ENCODE measurements at places on chromosomes 5 and 9.

DNA sequence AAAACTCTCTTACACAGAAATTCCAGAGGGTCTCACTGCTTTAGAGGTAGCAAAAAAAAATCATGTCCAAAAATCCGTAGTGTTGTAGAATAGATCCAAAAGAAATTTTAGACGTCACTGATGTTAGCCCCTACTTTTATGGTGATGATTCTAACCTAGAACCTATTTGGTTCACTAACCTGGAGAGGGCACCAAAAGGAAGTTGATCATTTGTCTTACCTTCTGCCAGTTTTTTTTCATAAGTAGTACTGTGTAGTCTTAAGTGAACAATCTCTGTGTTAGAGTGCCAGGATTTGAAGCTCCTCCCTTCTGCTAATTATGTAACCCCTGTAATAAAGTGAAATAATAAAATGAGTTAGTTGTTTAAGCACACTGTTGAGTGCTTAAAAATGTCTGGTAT is 215.2 kb downstream of the SMARCA2 start:
- no peaks in the 10 kb centered on the region for H3K36me3 ChIP-seq
- H3K4me1 ChIP-seq, result peaks cover 6% of the 10 kb centered on the region
- H3K27me3 ChIP-seq, result no peaks in the 10 kb centered on the region
- H3K27ac ChIP-seq, result no peak overlapping the region

DNA sequence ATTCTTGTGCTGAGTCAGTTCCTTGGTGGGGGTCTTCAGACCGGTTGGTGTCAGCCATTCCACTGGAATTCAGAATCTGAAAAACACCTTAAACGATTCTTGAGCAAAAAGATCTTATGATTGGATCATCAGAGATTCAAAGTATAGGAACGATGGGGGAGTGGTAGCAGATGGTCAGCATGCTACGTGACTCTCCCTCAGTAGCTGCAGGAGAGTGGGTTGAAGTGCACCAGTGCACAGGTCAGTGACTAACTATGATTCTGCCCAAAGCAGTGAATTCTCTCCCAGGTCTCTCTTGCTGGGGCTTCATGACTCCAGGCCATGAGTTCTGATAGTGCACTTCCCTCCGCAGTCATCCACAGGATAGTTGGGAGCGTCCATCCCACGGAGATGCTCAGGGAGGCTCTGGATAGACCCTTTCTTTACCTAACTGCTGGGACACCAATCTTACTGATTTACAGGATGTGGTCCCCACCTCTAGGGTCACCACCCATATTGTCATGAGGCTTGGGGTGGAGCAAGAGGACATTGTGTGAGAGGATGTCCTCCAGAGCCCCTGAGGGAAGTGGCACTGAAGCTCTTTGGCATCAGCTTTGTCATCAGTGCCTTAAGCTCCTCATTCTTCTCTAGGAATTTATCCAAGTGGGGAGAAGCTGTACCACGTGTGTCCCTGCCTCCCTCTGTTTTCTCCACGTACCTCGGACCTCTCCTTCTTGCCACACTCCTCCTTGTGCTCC is 62.0 kb downstream of the RASGRF2 start:
- H3K4me3 ChIP-seq, result no peak overlapping the region
- no peaks in the 10 kb centered on the region for H3K27me3 ChIP-seq
- no peak overlapping the region for H3K27ac ChIP-seq
- H3K4me1 ChIP-seq, result no peaks in the 10 kb centered on the region
- H3K36me3 ChIP-seq, result no peaks in the 10 kb centered on the region
- DNase-seq, result no peak

- no peaks in the 10 kb centered on the region for H3K27me3 ChIP-seq
- no peak overlapping the region for H3K27ac ChIP-seq
- H3K36me3 ChIP-seq, result no peaks in the 10 kb centered on the region
- no peaks in the 10 kb centered on the region for H3K4me1 ChIP-seq
Observed at GRCh38 chr9:9122230-9122875, 1322.8 kb upstream of the DMAC1 start.

GRCh38 chr5:52150501-52150900 is 637.2 kb upstream of the ITGA1 start:
- H3K27ac ChIP-seq, result no peak overlapping the region
- no peak for DNase-seq
- H3K4me1 ChIP-seq, result no peaks in the 10 kb centered on the region
- H3K36me3 ChIP-seq, result no peaks in the 10 kb centered on the region

GRCh38 chr9:95089257-95090022 is 228.1 kb downstream of the FANCC start:
- H3K4me3 ChIP-seq, result no peak overlapping the region
- peaks cover 5% of the 10 kb centered on the region for H3K36me3 ChIP-seq
- H3K27me3 ChIP-seq, result no peaks in the 10 kb centered on the region
- peak; percentile 33 for DNase-seq
- peak overlapping the region; percentile 87 for H3K27ac ChIP-seq

DNA sequence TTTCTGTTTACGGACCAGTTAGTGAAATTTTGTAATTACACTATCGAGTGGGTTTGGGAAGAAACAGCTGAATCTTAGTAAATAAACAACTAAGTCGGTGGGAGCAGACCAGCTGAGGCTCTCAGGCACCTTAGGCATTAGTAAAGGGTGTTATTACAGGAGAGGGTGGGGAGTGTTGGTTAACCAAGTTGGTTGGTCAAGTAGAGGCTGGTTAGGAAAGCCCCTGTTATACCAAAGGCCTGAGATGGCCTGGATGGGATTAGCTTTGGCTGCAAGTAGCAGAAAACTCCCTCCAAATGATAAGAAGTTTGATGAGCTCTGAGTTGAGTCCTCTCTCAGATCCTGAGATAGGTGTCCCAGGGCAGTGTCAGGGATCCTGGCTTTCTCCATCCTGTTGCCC is 81.3 kb downstream of the PPARGC1B start:
- H3K27ac ChIP-seq, result peak overlapping the region; percentile 98
- H3K4me3 ChIP-seq, result no peak overlapping the region
- H3K27me3 ChIP-seq, result no peaks in the 10 kb centered on the region
- peaks cover 67% of the 10 kb centered on the region for H3K4me1 ChIP-seq

DNA sequence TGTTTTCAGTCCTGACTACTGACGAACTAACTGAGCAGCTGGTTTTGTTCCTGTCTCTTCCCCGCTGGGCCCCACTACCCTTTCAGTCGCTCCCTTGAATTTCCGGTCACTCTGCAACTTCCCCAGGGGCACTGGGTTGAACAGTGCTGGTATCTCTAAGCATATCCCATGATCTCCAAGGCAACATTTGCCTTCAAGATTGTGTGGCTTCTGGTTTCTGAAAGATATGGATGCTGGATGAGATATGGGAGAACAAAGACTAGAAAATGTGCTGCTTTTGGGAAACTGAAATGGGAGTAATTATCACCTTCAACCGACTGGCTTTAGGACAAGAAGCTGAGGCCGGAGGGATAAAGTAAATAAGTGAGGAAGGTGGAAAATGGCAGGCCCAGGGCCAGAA is 258.2 kb upstream of the PIK3R1 start:
- H3K4me3 ChIP-seq, result no peak overlapping the region
- H3K27ac ChIP-seq, result no peak overlapping the region
- H3K4me1 ChIP-seq, result no peaks in the 10 kb centered on the region
- no peaks in the 10 kb centered on the region for H3K27me3 ChIP-seq
- DNase-seq, result no peak

DNA sequence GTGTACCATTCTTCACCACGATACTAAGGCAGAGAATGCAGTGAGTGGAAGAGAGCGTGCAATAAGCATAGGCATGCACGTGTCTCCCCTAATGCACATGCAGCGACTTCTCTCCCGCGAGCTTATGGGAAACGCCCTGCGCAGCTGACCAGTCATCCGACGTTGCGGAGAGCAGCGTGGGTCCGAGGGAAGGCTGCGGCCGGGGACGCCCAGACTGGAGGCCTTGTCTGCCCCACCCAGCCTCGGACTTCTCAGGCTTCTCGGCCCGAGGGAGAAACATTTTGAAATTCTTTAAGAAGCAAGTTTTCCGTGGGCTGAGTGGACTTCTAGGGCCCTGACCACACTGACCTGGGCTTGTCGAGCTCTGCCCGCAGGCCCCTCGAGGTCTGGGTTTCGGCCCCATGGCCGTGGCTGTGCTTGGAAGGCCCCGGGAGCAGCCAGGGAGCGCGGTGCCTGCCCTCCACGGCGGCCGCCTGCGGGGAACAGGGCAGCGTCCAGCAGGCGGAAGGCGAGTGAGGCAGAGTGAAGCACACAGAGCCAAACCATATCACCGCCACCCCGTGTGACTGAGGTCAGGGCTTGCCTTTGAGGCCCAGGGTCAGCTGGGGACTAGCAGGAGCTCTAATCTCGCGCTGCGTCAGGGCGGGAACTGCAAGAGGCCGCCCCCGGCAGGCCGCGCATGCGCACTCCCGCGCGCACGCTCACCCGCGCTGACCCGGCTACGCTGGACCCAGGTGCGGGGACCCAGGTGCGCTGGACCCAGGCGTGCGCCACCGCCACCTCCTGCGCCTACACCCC is 60.0 kb upstream of the IRX1 start:
- no peak overlapping the region for H3K4me3 ChIP-seq
- H3K27ac ChIP-seq, result no peak overlapping the region
- no peaks in the 10 kb centered on the region for H3K27me3 ChIP-seq
- no peak for DNase-seq

GRCh38 chr9:120413121-120414048 is 166.6 kb downstream of the CDK5RAP2 start:
- H3K4me1 ChIP-seq, result peaks cover 15% of the 10 kb centered on the region
- H3K4me3 ChIP-seq, result no peak overlapping the region
- no peaks in the 10 kb centered on the region for H3K27me3 ChIP-seq
- no peaks in the 10 kb centered on the region for H3K36me3 ChIP-seq
- no peak overlapping the region for H3K27ac ChIP-seq

DNA sequence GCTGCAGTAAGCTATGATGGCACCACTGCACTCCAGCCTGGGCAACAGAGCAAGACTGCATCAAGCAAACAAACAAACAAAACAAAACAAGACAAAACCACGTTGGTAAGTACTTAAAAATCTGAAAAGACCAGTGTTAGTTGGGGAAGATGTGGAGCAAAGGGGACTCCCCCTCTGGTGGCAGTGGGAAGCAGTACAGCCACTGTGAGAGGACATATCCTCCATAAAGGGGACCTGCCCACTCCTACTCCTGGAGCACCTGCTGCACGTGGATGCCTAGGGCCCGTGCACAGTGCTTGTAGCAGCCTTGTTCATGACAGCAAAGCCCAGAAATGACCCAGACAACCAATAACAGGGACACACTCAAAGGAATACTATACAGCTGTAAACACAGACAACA is 17.0 kb upstream of the IPPK start:
- no peaks in the 10 kb centered on the region for H3K27me3 ChIP-seq
- H3K4me1 ChIP-seq, result no peaks in the 10 kb centered on the region
- H3K4me3 ChIP-seq, result no peak overlapping the region

DNA sequence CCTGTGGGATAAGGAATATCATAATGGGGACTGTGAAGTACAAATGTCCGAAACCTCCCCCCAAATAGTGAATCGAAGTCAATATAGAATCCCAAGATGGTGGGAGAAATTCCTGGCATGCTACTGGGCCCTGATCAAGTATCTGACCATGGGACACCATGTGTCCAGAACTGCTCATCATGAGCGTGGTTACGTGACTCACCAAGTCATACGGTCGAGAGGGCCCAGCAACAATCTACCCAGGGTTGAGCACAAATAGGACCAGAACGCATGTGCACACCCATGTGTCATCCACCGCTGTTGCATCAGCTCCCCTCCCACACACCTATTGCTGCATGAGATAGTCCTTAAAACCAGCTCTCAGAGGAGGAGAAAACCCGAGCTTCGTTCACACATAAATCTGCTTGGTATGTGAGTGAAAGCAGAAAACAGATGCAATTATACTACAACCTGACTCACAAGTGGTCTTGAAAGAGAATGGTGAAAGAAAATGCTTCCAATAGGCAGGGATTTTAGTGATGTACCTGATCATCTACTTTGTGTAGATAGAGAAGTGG is 353.2 kb downstream of the CWC27 start:
- no peaks in the 10 kb centered on the region for H3K4me1 ChIP-seq
- no peak overlapping the region for H3K4me3 ChIP-seq
- H3K27ac ChIP-seq, result no peak overlapping the region

DNA sequence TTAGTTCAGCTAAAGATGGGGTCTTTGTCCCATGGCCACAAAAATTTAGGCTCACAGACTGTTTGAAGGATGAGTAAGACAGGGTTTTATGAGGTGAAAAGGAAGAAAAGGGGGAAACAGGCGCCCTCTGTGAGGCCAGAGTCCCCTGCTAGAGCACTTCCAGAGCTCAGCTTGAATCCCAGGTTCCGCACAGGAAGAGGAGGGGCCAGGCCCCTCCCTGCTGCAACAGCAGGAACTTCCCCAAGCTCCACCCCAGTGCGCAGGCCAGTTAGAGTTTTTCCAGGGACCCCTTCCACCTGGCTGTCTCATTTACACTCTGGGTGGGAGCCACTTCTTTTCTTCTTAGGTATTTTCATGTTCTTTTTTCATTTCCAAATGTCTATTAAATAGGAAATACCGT is 480.8 kb downstream of the PSAT1 start:
- no peak for DNase-seq
- no peaks in the 10 kb centered on the region for H3K36me3 ChIP-seq
- no peak overlapping the region for H3K27ac ChIP-seq
- no peak overlapping the region for H3K4me3 ChIP-seq

GRCh38 chr9:4932681-4933080 is 52.4 kb upstream of the JAK2 start:
- H3K36me3 ChIP-seq, result no peaks in the 10 kb centered on the region
- peaks cover 14% of the 10 kb centered on the region for H3K4me1 ChIP-seq
- DNase-seq, result no peak

GRCh38 chr5:12865529-12865928 is 961.3 kb upstream of the CTNND2 start:
- no peaks in the 10 kb centered on the region for H3K27me3 ChIP-seq
- no peak overlapping the region for H3K4me3 ChIP-seq
- no peaks in the 10 kb centered on the region for H3K4me1 ChIP-seq
- no peaks in the 10 kb centered on the region for H3K36me3 ChIP-seq

DNA sequence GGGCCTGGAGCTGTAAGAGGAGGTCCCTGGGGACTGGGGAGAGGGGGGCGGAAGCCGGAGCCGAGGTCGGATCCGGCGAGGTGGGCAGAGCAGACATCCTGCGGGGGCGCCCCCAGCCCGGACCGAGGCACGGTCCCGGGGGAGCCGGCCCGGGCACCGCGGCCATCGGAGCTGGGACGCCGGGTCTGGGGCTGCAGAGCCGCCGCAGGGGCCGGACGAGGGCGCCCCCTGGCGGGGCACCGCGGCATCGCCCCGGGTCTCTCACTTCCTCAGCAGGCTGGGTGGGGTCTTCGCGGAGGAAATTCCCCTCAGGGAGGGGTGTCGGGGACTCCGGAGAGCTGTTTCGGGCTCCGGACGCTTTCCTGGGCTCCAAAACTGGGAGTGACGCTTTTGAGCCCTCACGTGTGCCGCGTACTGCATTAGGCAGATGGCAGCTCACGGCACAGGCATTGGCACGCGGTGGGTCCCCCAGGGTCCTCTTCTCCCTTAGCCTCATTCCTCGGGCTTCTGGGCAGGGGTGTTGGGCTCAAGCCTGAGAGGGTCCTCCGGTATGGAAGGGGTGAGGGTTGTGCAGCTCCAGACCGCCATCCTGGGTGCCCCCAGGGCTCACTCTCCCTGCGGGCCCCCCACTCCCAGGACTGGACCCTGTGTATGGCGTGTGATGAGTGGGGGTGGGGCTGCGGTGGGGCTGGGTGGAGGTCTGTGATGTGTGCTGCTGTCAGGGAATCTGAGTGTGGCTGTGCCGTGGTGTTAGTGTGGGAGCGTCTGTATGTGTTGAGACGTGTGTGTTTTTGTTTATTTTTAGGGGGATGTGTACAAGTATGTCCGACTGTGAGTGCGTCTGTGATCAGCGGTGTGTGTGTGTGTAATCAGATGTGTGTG is 29.6 kb downstream of the LHX2 start:
- no peak for DNase-seq
- no peak overlapping the region for H3K27ac ChIP-seq
- H3K36me3 ChIP-seq, result no peaks in the 10 kb centered on the region
- H3K27me3 ChIP-seq, result peaks cover 54% of the 10 kb centered on the region

Data from gastrocnemius medialis (tissue), 4 donors.